ENCODE measurements at places on chromosomes 3 and 15.

GRCh38 chr3:145032791-145033190, 1061.2 kb downstream of the DIPK2A start:
- no peak for DNase-seq

- DNase-seq, result no peak
Measured at GRCh38 chr3:100563652-100564211, 45.7 kb upstream of the ADGRG7 start.

DNA sequence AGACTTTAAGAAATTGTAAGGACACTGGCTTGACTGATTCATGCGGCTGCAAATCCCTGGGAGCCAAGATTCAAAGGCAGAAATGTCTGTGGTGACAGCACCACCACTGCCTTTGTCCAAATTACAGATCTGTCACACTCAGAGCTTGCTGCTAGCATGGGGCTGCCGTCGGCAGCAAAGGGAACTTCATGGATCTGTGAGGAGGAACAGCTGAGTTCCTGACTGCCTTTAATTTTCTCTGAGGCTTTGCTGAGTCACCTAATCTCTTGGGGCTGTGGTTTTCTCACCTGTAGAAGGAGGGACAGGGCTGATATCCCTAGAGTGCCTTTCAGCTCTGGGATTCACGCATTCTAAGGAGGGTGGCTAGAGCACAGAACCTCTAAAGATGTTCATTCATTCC, 4.1 kb upstream of the PAK6 start:
- DNase-seq, result no peak

DNA sequence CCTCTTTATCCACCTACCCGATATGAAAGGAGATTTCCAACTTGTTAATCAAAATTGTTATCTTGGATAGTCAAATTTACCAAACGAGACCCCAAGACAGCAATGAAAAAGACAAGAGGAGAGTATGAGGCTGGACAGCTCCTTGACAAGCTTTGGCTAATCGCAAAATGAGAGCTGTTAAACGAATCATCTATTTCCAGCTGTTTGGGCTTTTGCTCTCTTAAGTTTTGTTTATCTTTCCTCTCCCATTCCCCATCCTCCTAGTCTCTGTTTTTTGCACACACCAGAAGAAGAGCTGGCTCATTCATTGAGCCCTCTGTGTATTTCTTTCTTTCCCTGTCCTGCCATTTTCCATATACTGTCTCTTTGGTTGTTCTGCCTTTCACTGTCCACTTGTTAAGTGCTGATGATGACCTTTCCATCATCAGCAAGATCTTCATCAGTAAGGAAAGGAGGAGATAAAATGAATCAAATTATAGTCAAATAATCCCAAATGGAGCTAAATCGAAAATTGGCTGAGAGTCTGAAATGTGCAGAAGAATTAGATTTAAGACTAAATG, 161.6 kb downstream of the SLC9A9 start:
- DNase-seq, result no peak

GRCh38 chr15:52552303-52552702, 16.5 kb downstream of the ARPP19 start:
- no peak for DNase-seq
